ENCODE measurements at places on chromosomes 5 and 9.

- DNase-seq = no peak
Measured at GRCh38 chr5:109080896-109081295, 328.9 kb downstream of the PJA2 start.

GRCh38 chr5:180289433-180289832 lies 2.5 kb downstream of the MAPK9 start:
- no peak for DNase-seq

GRCh38 chr5:81302596-81302995 lies 1.2 kb downstream of the ZCCHC9 start:
- no peak for DNase-seq

- no peak for DNase-seq
Measured at GRCh38 chr5:11443831-11444230, 460.4 kb downstream of the CTNND2 start.

DNA sequence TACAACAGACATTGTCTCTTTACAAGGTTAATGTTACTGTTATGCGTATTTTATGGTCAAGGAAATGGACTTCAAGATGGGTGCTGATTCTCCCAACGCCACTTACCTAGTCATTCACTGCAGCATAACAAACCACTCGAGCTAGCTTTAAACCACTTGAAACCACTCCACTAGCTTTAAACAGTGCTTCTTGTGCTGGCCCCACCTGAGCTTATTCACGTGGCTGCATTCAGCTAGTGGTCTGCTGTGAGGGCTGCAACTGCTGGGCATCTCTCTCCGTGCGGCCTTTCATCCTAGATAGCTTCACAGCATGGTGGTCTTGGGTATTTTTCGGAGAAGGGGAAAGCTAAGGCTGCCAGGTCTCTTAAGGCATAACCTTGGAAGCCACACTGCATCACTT lies 3.5 kb upstream of the HRH2 start:
- DNase-seq = no peak

GRCh38 chr5:172795318-172795977 lies 24.5 kb upstream of the DUSP1 start:
- DNase-seq = no peak

DNA sequence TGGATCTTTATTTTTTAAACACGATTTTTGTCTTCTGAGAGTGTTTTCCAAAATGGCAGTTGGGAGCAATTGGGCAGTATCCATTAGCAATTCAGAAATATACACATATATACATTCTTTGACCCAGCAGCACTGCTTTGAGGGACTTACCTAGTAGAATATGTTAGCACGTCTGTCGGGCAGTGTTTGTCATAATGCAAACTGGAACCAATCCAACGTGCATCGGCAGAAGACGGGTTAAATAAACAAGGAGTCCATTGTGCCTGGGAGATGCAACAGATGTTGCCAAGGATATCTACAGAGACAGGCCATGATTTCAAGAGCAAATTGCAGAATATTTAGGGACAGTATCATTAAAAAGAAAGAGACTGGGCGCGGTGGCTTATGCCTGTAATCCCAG lies 107.0 kb downstream of the COL5A1 start:
- no peak for DNase-seq

DNA sequence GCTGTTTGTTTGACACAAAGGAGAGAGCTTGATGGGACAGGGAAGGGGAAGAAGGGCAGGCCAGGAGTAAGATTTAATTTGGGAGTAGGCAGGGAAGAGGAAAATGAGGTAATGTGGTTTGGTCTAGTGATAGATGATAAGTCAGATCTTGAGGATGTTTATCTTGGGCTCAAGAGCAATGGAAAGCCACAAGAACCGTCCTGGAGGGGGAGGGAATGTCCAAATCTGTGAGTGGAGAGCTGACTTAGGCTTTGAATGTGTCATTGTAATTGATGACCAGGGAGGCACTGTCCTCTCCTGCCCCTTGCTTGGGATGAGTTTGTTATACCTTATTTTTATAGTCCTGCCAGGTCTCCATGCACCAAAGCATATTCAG lies 37.5 kb downstream of the MAMDC2 start:
- no peak for DNase-seq

- DNase-seq = no peak
Measured at GRCh38 chr5:40499518-40500273, 180.0 kb upstream of the PTGER4 start.

GRCh38 chr9:110714314-110714713 lies 45.7 kb downstream of the MUSK start:
- no peak for DNase-seq

DNA sequence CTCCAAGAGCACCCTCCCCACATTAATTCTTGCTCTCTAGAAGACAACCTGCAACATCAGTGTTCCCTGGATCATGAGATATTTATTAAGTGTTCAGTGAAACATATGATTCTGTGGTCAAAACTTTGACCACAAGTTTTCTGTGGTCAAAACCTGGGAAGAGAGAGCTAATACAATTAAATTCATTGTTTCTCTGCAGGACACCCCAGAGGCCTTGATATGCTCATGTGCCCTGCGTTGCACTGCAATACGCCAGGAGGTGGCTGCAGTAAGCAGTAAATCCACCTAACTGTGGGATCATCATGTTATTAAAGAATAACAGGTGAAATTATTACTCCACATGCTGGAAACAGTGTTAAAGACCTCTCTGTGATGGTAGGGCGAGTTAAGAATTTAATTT lies 109.3 kb upstream of the SPDL1 start:
- no peak for DNase-seq

- DNase-seq = no peak
Measured at GRCh38 chr9:36938617-36939016, 95.5 kb downstream of the PAX5 start.

DNA sequence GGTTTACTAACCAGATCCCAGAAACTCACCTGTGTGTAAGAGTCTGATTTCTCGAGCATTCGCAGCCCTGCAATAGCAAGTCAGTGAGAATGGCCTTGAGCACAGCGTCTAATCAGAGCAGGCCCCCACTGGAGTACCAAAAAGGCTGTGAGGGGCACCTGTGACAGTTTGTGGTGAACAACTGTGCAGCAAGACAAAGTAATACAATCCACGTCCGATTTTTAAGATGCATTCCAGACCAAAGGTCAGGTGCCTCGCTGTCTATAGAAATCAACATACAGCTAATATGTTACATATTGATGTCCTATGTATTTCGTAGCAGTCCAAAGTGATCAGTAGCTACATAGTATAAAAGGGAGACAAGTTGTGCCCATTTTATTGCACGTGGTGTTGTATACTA lies 55.7 kb upstream of the BOD1 start:
- DNase-seq = no peak

DNA sequence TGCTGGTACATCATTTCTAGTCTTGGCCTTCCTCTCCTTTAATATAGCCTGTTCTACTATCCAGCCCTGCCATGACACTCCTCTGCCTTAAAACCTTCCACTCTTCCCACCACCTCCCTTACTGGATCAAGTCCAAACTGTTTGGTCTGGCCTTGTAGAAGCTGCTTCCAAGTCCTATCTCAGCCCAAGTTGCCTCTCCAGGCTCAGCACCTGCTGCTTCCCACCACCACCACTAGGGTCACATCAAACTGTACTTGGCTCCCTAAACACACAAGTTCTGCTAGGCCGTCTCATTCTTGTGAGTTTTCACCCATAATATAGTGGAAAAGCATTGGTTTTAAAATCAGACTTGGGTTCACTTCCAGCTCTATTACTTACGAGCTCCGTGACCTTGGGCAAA lies 1.4 kb downstream of the NDUFA8 start:
- DNase-seq = peak; percentile 75

DNA sequence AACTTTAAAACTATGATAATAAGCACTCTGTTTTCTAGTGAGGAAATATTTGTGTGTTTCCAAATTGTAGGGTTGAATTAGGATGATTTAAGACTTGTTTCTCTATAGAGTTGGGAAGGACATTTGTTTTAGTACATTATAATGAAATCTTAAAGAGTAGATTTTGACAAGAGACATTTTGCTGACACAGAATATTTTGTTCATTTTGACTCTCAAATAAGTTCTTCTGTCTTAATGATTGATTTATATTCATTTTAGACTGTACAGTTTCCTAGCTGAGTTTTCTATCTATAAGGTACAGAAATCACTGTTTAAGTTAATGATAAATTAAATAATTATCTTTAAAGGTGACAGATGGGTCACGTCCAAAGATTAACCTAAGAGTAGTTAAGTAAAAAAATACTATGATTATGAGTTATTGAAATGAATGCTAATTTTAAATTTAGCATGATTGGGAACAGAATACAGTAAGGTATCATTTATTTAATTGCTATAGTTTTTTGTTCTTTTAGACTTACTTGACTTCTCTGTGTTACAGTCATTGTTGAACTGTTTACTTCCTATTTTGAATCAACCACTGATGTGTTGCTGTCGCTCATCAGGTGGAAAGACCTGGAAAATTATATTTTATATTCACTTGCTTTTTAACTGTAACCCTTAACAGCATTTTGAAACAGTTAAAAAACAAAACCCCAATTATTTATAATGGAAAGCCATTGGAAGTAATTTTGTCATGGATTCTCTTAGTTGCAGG lies 19.5 kb downstream of the PBX3 start:
- DNase-seq = no peak

DNA sequence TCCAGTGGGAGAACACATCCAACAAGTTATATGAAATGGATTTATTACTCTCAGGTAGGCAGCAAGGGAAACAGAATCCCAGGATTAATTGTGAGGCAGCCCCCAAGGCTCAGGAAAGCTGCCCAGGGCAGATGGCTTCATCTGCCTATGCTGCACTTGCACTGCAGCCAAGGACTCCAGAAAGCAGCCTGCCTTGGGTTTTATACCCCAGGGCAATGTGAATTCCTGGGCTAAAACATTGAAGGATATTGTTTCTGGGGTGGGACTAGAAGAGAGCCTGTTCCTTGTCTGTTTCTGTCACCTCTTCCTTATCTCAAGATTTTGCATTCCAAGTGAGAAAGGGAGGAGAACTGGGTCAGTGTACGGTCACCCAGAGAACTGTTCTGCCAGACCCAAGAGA lies 8.8 kb upstream of the CCL27 start:
- no peak for DNase-seq

- no peak for DNase-seq
Measured at GRCh38 chr9:89247431-89248353, 63.3 kb upstream of the CKS2 start.

- DNase-seq = no peak
Measured at GRCh38 chr9:113930390-113930783, 54.3 kb downstream of the ZNF618 start.

DNA sequence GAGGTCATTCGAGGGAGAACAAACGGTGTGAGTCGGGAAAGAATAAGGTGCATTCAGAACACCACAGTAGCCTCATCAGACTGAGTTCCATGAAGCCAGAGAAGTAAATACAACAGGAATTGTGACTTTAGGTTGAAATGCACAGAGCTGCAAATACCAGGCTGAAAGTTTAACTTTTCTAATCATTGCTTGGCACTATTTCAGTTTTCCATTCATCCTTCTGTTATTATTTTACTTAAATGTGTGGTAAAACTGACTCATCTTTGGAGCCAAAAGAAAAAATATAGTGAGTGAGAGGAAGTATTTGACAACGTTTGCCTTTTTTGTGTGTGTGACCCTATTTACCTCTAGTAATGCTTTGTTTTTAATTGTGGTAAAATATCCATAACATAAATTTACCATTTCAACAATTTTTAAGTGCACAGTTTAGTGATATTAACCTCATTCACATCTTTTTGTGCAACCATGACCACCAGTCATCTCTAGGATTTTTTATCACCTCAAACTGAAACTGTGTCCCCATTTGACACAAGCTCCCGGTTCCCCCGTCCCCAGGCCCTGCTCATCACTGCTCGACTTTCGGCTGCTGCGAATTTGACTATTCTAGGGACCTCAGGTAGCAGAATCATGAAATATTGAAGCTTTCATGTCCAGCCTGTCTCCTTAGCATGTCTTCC lies 166.8 kb downstream of the HSD17B3 start:
- no peak for DNase-seq
